Activated T-cell treated with anti-CD3 and anti-CD28 coated beads for 24 hours (primary cell): ENCODE measurements at places on chromosomes 6 and 20.

GRCh38 chr6:51141080-51141479 is 322.4 kb downstream of the TFAP2B start:
- no peak for DNase-seq

DNA sequence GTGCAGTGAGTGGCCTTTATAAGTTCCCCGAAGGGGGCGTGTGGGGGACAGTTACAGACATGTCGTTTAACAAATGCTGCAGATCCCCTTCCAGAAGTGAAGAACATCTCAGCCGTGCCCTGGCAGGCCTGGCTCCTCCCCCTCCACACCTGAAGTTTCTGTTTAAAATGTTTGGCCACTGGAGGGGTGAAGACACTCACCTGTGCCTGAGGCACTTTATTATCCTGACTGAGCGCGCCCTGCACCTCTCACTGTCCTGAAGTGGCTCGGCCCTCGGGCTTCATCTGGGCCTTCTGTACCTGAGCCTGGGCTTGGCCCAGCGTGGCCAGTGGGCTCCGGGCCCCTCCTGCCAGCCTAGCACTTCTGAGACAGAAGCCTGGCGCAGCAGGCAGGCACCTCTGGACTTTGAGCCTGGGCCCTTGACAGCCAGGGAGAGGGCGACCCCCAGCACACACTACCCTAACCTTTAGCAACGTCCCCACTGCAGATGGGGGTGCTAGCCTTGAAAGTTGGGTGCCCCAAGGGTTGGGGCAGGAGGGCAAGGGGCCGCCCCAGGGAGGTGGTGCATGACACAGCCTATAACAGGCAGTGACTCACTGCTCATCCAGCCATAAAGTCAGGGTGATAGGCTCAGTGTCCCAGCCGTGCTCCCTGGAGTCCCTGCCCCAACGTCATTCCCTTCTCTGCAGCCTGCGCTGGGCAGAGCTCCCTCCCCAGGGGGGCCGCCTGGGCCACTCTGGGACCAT is 13.6 kb upstream of the GATA5 start:
- DNase-seq: no peak

GRCh38 chr20:11810311-11811083 is 107.2 kb upstream of the BTBD3 start:
- no peak for DNase-seq

DNA sequence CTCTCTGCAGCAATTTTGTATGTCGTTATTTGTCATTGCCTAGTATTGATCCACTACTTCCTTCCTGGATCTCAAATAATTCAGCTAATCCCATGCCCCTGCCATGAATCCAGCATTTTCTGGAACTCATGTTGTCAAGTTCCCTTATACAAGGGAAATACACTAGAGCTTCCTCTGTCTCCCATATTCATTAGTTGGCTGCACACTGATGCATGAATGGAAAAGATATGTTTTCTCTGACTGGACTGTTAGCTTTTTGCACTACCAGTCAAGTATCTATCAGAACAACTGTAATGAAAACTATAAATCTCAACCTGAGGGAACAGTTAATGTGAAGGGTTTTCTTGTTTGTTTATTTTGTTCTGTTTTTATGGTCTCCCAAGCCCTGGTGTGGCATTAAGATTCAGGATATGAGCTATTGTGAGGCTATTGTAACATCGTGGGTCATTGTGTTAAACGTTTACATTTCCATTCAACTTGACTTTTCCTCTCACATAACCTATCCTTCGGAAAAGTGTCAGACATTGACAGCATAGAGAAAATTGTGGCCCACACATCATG is 102.5 kb upstream of the FAM8A1 start:
- DNase-seq: no peak

- DNase-seq: no peak
Measured at GRCh38 chr6:90368601-90369000, 72.0 kb upstream of the BACH2 start.

- no peak for DNase-seq
Measured at GRCh38 chr6:3561725-3562124, 104.9 kb upstream of the SLC22A23 start.

DNA sequence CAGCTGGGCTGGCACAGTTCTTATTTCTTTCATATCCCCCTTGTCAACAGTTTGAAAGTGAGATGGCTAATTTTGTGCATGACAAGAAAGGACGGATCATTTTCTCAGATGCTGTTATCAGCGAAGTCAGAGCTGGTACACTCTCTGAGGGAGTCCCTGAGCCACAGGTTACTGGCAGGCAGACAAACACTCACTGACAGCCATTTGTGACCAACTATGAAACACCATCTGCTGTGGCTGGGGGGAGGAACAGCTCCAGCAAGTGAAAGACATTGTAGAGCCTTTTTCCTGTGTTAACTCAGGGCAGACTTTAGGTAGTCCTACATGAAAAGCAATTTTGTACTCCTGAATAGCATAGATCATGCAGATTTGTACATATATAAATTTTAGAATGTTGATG is 22.2 kb downstream of the OLIG3 start:
- no peak for DNase-seq

DNA sequence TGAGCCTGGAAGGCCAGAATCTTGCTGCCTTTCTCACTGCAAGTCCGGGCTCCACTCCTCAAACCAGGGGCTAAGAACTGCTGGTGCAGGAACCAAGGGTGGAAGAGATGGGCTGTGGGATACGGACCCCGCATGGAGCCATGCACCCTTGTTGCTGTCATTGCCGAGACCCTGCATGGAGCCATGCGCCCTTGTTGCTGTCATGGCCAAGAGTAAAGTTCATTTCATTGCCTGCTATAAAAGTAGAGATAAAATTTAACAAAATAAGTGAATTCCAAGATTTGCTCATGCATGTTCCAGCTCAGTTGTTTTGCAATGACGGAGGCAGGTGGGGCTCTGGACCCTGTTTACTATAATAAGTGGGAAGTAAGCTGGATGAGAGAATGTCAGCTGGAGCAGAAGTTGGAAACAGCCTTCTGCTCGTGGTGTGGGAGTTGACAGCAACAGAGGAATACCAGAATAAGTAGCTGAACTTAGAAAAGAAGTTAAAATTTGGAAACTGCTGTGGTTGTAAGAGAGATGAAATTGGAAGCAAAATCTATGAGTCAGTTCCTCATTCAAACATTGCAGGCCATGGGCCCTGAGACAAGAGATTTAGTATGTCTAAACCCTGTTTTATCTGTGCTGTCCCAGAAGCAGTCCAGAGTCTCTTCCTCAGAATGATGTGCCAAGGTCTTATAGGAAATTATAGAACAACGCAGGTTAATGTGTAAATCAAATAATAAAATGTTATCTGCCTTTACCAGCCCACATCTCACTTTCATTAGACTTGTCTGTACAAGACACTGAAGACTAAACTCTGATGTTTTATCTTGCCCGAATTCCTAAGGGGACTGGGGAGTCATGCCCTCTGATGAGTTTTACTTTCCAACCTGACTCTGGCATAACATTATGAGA is 15.8 kb upstream of the THBS2 start:
- DNase-seq: no peak

DNA sequence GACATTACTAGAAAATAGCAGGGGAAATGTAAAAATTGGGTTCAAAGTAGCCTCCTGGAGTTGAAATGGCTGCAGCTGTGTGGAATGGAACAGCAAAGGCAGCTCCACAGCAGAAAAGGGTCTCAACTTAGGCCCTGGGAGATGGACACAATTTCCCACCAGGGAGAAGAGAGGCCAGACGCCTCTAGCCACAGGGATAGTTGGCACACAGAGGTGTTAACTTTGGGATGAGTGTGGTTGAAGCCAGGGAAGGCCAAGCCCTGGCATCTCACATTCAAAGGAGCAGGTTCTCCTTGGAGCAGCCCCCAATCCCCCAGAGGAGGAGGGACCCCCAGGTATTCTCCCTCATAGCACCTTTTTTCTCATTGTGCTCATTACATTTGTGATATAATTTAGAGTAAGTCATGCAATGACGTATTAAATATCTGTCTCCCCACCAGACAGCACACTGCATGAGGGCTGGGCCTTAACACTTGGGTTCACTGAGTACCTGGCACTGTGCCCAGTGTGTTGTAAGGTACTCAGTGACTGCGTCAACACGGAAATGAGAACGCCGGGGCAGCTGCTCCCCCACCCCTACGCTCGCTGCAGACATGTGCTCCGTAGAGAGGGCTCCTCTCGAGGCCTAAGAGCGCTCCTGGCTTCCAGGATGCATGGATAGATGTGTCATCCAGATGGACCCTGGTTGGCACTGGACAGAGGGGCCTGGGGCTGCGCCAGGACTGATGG is 76.0 kb upstream of the CD93 start:
- no peak for DNase-seq

GRCh38 chr6:47520282-47520681 is 42.7 kb downstream of the CD2AP start:
- no peak for DNase-seq

DNA sequence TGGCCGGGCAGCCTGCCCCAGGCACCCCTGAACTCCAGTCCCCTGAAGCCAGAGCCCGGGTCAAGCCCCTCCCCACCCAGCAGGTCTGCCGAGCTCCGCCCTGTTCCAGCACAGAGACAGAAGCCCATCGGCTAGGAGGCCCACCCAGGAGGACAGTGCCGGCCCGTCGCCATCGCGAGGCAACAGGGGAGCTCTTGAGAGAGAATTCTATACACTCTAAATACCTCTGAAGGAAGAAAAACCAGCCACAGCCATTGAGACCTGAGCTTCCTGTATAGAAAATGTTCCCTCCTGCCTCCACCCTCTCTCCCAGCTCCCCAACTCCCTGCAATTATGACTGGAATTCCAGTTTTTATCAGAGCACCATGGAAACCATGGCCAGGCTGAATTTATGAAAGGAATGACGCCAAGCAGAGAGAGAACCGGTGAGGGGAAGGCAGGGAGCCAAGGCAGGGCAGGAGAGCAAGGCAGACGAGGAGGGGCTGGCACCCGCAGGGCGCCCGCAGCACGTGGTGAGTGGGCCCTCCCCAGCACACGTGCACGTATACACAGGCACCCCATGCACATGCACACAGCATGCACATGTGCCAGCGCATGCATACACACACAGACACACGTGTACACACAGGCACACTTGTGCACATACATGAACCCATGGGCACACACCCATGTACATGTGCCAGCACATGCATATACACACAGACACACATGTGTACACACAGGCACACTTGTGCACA is 27.6 kb upstream of the MRGBP start:
- DNase-seq: no peak
